ENCODE measurements at places on chromosomes 7 and 10. TPM values are rescaled to one million over a fixed set of nuclear protein-coding genes. Genes with fewer than 3 reads are reported as not detected.

The AZGP1 gene
- 94.5 TPM for total RNA-seq

The C1GALT1 gene
- 30.9 TPM for total RNA-seq

The CYP3A4 gene
- total RNA-seq, result 1.5 TPM

The NYAP1 gene
- total RNA-seq, result 8.8 TPM

The NCAPG2 gene
- total RNA-seq, result 12.3 TPM

The JCAD gene
- total RNA-seq, result 40.8 TPM

The CYP3A7 gene
- total RNA-seq, result not detected

The MTG1 gene
- total RNA-seq, result 36.9 TPM

The ELAPOR2 gene
- total RNA-seq, result 16.5 TPM

The RPP30 gene
- total RNA-seq, result 36.9 TPM

The CYP2C19 gene
- not detected for total RNA-seq

The PAPOLB gene
- 2.4 TPM for total RNA-seq

The COL1A2 gene
- total RNA-seq, result 362 TPM

The EFCAB10 gene
- not detected for total RNA-seq
